ENCODE measurements at places on chromosomes 1 and 21.

DNA sequence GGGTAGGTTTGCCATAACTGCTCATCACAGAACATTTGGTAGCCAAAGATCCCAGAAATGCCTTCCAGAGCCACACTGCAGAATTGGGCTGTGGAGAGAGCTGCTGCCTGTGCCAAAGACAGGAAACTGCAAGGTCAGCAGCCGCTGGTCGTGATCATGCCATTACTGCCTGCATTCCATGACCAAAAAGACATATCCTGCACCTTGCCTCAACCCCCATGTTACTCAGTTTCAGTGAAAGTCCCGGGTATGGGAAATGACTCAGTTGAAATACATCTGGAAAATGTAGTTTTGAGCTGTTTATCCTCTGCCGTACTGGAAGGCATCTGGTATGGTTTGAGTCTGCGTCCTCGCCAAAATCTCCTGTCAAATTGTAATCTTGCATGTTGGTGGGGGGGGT, 161.7 kb downstream of the FCRL5 start:
- no peak for DNase-seq

- DNase-seq: no peak
These were observed 128.0 kb upstream of the DPYD start for GRCh38 chr1:98048751-98049325.

DNA sequence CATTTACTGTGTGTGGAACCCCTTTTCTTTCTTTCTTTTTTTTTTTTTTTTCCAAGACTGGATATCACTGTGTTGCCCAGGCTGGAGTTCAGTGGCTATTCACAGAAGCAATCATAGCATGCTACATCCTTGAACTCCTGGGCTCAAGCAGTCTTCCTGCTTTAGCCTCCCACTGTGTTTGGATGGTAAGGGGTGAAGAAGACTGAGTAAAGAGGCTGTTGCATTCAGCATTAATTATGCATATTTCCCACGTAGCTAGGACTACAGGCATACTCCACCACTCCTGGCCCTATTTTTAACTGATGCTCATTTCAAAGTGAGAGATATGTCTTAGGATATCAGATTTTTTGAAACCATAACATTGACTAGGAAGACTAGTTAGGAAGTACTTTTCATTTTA, 39.5 kb downstream of the PHACTR4 start:
- no peak for DNase-seq

GRCh38 chr1:114505148-114505561, 5.8 kb downstream of the TRIM33 start:
- no peak for DNase-seq

DNA sequence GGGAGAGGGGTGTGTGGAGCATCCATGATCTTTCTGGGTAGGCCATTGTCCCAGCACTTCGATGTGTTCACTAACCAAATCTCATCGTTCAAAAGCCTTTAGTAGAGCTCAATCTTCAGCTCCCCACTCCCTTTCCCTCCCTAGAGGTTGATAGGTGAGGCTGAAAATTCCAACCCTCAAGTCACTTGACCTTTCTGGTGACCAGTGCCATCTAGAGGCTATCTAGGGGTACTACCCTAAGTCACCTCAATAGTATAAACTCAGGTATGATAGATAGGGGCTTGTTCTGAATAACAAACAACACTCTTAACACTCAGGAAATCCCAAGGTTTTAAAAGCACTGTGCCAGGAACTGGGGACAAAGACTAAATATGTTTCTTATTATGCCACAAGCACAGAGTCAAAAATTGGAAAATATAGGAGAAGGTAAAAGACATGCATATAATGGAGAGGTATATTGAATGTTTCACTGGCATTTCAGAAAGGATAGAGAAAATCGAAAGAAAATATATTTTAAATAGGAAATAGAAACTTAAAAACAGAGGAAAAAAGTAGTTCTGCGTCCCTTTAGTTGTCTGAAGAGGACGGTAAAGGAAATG, 42.9 kb upstream of the CD53 start:
- no peak for DNase-seq

DNA sequence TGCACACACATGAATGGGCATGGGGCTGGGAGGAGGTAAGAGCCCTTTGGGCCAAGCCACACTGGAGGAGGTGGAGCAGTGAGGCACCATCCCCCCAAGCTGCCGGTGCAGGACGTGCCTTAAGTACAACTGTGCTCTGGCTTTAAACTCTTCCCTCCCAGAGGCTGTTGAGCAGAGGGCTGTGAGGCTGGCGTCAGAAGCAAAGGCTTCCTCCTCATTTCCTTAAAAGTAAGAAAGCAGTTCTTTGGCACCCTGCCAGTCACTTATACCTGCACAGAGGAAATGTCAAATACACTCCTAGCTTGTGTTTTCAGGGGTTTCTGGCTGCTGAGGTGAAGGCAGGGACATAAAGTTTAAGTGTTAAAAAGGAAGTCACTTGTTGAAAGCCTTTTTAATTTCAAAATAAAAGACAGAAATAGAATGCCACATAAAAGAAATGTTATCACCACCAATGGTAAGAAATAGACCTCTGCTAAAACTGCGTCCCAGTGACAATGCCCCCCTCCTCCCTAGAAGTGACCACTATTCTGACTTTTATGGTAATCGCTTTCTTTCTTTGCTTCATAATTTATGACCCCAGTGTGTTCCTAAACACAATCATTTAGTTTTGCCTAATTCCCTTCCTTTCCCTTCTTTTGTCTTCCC, 33.0 kb downstream of the LAMC2 start:
- DNase-seq: peak; percentile 45

DNA sequence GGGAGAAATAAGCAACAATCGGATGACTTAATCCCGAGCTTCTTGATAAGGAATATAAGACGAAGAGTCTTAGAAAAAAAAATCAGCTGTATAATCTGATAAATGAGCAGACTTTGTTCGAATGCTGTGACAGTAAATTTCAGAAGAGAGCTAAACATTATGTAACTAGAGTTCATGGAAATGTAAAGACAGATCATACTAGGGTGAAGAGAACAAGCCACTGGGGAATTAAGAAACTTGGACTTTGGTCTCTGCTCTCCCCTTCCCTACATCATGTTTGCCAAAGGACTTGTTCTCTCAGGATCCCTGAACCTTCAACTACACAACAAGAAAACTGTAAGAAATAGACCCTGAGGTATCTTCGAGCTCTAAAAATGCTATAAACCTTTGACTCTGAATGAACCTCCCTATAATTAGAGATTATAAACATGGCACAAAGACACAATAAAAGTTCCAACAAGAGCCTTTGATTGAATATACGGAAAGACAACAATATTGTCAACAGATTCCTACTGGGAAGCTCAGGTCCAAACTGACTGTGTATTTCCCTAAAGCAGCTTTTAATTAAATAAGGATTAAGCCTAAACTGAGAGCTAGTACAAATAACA, 27.5 kb downstream of the FRRS1 start:
- DNase-seq: no peak

- no peak for DNase-seq
These were observed 46.0 kb upstream of the EDARADD start for GRCh38 chr1:236348071-236348470.

- no peak for DNase-seq
These were observed 50.8 kb upstream of the WNT2B start for GRCh38 chr1:112457955-112458354.
